ENCODE measurements at places on chromosomes 6 and 20.

DNA sequence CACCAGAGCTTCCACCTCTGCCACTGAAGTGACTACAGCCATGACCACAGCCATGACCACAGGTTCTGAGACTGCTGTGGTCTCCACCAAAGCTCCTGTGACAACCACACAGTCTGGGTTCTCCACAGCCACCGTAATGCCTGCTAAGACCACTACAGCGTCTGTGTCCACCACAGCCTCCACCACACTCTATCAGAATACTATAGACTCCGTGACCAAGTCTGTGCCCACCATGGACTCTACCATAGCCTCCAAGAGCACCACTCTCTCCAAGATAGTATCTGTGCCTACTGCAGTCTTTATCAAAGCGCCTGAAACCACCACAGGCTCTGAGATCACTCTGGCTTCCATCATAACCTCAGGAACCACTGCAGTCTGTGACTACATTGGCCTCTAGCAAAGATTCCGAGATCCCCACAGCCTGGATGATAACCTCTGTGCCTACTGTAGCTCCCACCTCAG lies 18.3 kb upstream of the MUC21 start:
- DNase-seq, result no peak

- no peak for DNase-seq
These were observed 69.0 kb downstream of the TCP11 start for GRCh38 chr6:35072051-35072697.

DNA sequence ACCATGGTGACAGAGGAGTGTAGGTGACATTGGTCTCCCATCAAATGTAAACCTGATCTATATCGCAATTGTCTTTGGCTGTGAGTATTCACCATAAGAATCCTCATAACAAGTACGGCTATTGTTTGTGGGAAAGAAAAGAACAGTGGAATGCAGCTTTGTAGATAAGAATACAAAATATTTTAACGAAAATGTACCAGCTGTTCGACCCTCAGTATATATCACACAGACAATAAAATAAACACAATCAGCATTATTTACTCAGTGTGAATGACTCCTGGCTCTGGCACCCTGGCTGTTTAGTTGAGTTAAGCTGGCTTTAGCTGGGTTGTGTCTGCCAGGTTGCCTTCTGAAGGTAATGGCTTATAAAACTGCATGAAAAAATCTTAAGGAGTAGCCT lies 43.4 kb downstream of the SNRNP48 start:
- DNase-seq, result no peak

DNA sequence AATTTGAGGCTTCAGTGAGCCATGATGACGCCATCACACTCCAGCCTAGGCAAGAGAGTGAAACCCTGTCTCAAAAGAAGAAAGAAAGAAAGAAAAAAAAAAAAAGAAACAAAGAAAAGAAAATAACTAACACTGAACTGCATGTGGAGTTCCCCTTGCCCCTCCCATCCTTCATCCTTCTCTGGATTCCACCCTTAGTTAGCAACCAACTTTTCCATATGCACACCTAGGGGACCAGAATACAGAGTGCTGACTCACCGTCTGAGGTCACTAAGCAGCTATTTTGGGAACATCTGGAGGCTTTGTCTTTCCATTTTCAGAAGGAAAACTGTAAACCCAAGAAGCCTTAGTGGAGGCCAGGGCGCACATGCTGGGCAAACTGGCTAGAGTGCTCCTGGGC lies 257.4 kb downstream of the MAFB start:
- no peak for DNase-seq

GRCh38 chr20:57323034-57323433 lies 6.6 kb upstream of the SPO11 start:
- no peak for DNase-seq

DNA sequence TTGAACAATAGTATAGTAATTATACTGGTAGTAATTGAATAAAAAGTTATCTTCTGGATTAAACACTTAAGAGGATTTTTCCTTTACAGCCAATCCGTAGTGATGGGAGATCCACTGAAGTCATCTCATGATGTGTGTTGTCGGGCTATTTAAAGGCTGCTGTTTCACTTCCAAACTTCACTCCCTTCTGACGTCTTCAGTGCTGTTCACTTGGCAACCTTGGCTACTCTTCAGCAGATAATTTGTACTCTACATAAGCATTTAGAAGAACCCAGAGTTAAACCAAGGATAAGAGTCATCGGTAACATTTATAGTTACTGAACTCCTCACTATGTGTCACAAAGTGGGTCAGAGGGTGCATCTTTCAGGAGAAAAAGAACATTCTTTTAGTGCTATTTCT lies 179.1 kb upstream of the EYA4 start:
- no peak for DNase-seq

GRCh38 chr6:109478222-109478805 lies 4.7 kb downstream of the ZBTB24 start:
- DNase-seq, result no peak

GRCh38 chr6:35552285-35552917 lies 39.7 kb upstream of the TULP1 start:
- peak; percentile 58 for DNase-seq

DNA sequence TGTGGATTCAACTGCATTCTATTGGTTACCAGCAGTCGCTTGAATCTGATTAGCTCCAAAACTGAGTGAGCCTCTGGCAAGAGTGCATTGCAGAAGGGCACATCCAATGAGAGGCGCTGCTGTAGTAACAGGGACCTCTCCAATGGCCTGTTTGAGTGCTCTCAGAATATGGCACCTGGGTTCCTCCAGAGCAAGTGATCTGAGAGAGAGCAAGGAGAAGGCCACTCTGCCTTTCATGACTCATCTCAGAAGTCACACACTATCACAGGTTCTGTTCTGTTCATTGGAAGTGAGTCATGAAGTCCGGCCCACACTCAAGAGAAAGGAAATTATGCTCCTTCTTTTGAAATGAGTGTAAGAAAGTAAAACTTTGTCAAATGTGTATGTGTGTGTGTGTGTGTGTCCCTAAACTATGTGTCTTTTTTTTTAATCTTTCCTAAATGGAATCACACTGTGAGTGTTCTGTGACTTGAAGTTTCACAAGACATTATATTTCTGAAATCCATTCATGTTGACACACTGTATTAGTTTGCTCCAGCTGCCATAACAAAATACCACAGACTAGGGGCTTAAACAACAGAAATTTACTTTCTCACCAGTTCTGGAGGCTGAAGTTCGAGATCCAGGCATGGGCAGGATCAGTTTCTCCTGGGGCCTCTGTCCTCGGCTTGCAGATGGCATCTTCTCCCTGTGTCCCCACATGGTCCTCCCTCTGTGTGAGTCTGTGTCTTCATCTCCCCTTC lies 138.3 kb upstream of the CDYL start:
- DNase-seq, result no peak

DNA sequence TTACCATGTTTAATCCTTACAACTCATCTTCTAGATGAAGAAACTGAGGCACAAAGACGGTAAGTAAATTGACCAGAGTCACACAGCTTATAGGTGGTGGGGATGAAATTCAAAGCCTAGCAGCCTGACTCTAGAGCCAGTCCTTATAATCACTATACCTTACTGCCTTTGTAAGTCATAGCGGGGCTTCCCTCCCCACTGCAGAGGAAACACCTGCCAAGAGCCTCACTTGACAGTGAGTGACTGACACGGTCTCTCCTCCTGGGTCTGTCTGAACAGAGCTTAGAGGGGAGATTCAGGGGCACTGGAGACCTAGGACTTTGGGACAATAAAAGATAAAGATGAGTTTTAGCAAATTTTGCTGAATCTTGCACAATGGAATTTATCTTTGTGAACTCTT lies 12.8 kb downstream of the SUN5 start:
- no peak for DNase-seq

- DNase-seq, result no peak
These were observed 76.9 kb downstream of the FAM50B start for GRCh38 chr6:3926150-3926482.

GRCh38 chr6:6376845-6377244 lies 56.4 kb upstream of the F13A1 start:
- no peak for DNase-seq

DNA sequence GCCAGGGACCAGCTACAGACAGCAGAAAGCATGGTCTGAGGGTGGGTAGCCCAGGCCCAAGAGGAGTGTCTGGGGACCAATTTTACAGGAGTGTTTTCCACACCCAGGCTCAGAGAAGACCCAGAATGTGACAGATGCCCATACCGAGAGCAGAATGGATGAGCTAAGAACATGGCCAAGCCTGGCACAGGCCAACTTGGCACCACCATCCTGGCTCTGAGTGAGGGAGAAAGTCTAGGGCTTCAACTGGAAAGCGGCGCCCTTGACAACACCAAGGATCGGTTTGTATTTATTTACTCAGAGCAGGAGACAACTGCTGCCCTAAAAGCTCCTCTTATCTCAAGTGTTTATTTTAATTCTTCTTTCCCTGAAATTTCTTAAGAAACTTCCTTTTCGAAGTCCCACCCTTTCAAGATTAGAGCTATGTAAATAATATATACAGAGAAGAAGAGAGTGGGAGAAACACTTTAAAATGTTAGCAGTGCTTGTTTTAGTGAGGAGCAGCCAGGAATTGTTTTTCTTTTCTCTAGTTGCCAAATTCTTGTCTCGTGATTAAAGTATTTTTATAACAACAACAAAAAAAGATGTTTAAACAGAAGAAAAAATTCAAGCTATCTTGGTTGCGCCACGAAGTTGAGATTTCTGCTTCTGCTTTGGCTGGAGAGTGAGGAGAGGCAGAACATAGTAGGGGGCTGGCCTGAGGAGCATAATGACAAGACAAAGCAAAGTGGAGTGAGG lies 16.2 kb downstream of the TNXB start:
- DNase-seq, result no peak

DNA sequence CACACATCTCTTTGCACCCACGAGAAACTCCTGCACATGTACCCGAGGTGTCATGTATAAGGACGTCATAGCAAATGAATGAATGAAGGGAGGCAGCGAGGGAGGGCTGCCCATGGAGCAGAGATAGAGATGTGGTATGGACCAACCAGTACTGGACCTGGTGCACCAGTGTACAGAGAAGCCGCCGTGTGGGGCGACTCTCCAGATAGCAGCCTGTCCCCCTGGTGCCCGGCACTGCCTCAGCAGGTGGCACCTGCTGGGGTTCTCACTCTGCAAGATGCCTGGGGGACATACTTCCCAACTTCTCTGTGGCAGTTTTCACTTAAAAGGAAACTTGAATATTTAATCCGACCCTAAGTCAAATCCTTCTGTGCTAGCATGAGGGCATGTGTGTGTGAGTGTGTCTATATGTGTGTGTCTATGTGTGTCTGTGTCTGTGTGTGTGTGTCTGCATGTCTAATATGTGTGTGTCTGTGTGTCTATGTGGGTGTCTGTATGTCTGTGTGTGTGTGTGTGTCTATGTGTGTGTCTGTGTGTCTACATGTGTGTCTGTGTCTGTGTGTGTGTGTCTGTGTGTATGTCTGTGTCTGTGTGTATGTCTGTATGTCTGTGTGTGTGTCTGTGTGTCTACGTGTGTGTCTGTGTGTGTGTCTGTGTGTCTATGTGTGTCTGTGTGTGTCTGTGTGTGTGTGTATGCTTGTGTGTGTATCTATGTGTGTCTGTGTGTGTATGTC lies 132.0 kb downstream of the RNASET2 start:
- DNase-seq, result no peak

GRCh38 chr6:112298816-112299281 lies 44.5 kb upstream of the LAMA4 start:
- no peak for DNase-seq

DNA sequence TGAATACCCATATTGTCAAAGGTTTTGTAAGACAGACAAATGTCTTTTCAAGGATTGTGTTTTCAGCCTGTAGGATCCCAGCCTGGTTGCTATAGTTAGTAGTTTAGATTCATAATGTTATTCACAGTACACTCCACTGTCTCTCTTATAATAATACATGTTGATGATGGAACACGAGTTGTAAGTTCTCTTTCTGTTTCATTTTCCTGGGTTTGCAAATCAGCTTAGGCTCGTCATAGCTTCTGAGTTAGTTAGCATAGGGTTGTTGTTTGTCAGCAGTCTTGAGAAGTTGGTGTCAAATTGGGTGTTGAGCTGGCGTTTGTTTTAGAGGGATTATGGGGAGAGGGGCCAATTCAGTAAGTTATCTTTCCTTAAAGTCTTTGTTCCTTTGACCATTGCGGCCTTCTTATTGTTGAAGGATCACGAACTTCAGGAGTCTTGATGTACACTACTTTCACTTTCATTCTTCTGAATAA lies 45.8 kb downstream of the QKI start:
- DNase-seq, result peak; percentile 59

DNA sequence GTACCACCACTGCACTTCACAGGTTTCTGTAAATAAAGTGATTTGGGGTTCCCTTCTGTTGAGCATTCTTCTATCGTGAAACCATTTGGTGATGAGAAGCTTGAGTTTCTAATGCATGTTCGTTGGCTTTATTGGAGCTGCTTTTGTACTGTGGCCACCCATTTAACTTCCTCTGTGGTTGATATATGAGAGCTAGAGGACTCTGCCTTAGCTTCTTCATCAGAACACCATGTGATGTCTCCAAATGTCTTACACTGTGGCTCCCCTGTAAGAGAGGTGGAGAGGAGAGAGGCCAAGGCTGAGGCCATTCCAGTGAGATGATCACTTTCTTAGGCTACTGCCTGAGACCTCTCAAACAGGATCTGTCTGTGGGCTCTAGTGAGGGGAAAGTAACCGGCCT lies 114.5 kb downstream of the SLC16A10 start:
- DNase-seq, result no peak

DNA sequence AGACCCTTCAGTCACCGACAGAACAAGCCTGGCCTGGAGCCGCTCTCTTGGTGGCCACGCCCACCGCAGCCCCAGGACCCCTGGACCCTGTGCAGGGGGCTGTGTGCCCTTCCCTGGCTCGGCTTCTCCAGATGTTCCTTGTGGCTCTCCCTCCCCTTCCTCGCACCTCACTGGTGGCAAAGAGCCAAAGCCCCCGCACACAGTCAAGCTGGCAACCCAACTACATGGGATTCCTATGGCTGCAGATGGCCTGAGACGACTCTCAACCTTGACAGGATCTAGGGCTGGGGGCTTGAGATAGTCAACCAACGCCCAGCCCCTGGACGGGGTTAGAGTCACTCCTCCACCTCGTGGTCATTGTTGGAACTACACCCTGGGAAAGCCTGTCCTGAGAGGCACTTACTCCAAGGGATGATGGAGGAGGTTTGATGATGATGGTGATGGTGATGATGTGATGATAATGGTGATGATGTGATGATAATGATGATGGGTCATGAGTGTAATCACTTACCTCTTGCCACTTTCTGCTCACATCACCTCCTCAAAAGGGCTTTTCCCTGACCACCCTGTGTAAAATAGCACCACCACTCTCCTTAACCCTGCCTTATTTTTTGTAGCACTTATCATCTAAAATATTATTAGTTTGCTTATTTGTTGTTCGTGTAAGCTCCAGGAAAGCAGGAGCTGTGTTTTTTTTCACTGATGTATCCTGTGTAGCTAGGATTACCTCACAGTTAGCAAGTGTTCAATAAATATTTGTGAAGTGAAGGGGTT lies 278.4 kb downstream of the LRFN2 start:
- DNase-seq, result peak; percentile 55

GRCh38 chr20:50397058-50397457 lies 113.1 kb upstream of the PTPN1 start:
- no peak for DNase-seq

DNA sequence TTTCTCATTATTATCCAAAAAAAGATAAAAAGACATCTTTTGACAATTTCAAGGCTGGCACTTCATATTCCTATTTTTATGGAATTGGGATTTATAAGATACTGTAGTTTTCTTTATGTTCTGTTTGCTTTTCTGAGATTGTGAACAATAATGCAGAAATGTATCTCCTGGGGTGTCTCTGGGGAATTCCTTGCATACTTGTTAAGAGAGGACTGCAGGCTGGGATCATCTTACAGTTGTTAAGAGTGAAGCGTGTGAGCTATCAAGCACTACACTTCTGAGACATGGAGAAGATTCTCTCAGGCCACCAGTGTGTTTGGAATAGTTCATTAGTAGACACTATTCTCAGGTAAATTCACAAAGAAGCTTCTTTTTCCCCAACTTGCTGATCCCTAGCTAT lies 963.3 kb upstream of the GJE1 start:
- DNase-seq, result no peak

Data from CD4-positive, alpha-beta T cell treated with Interleukin-4 for 4 hours (primary cell).